ENCODE measurements at places on chromosomes 12 and 14. TPM values are rescaled to one million over a fixed set of nuclear protein-coding genes. Genes with fewer than 3 reads are reported as not detected.

The KRT78 gene
- total RNA-seq, result not detected

The ITGA7 gene
- 2.2 TPM for total RNA-seq

The AQP2 gene
- not detected for total RNA-seq

The PZP gene
- total RNA-seq, result not detected

The SSPN gene
- 0.34 TPM for total RNA-seq

The RASAL1 gene
- 0.17 TPM for total RNA-seq

The MDM1 gene
- total RNA-seq, result 6.7 TPM

The SCN8A gene
- 1.3 TPM for total RNA-seq

The SP7 gene
- not detected for total RNA-seq

The CFAP54 gene
- total RNA-seq, result 1.6 TPM

The ADAM20 gene
- not detected for total RNA-seq

The CD163 gene
- total RNA-seq, result not detected

The ABCC9 gene
- total RNA-seq, result not detected

The RHOJ gene
- not detected for total RNA-seq

The VTI1B gene
- 84.0 TPM for total RNA-seq

The KRT6A gene
- total RNA-seq, result 3.2 TPM

The LMNTD1 gene
- not detected for total RNA-seq

The KITLG gene
- 11.1 TPM for total RNA-seq

The NELL2 gene
- not detected for total RNA-seq

The PTPRR gene
- 0.18 TPM for total RNA-seq

The PIWIL1 gene
- not detected for total RNA-seq

The PLXNC1 gene
- total RNA-seq, result 0.04 TPM

The SERPINA5 gene
- total RNA-seq, result not detected

The NUAK1 gene
- total RNA-seq, result 8.5 TPM

The P3H3 gene
- total RNA-seq, result 23.1 TPM

The CD4 gene
- not detected for total RNA-seq

The TPPP2 gene
- not detected for total RNA-seq

The LRP1-AS gene
- not detected for total RNA-seq

The SRRM4 gene
- total RNA-seq, result not detected

The RNASE3 gene
- not detected for total RNA-seq

The PPFIA2 gene
- not detected for total RNA-seq

The ZNF385A gene
- total RNA-seq, result 11.3 TPM

The KLRB1 gene
- not detected for total RNA-seq

The OVCH1 gene
- not detected for total RNA-seq

The SYNDIG1L gene
- not detected for total RNA-seq

The SPSB2 gene
- 30.5 TPM for total RNA-seq

The HCFC2 gene
- total RNA-seq, result 4.4 TPM

The CABP1 gene
- total RNA-seq, result 0.22 TPM

The B4GALNT1 gene
- total RNA-seq, result 51.6 TPM

The GPR33 gene
- total RNA-seq, result not detected

The OR4E2 gene
- not detected for total RNA-seq

The TSPAN8 gene
- total RNA-seq, result 0.69 TPM

The RPGRIP1 gene
- total RNA-seq, result 0.28 TPM

The CEBPE gene
- total RNA-seq, result not detected

The CACNA2D4 gene
- total RNA-seq, result not detected

The BMAL2 gene
- total RNA-seq, result 13.0 TPM

The ORMDL2 gene
- 77.5 TPM for total RNA-seq

The HPD gene
- 1.5 TPM for total RNA-seq

The HNF1A gene
- total RNA-seq, result 2.8 TPM

The TAPBPL gene
- 3.8 TPM for total RNA-seq

The RFLNA gene
- total RNA-seq, result not detected

The PSME2 gene
- total RNA-seq, result 149 TPM

The TEX52 gene
- not detected for total RNA-seq

The PAX9 gene
- total RNA-seq, result 2.8 TPM

The NAA25 gene
- total RNA-seq, result 23.1 TPM

The FOXG1 gene
- total RNA-seq, result 0.12 TPM

The INTS13 gene
- total RNA-seq, result 23.9 TPM

The OLR1 gene
- total RNA-seq, result 0.40 TPM

The INSM2 gene
- total RNA-seq, result not detected

Measured in A549 treated with ZK216348 at 1 μM for 4 hours (cell line).